ENCODE measurements at places on chromosomes 12 and 14. TPM values are rescaled to one million over a fixed set of nuclear protein-coding genes. Genes with fewer than 3 reads are reported as not detected.

FAM186B gene
- total RNA-seq: 0.13 TPM

NXPH4 gene
- 1.0 TPM for total RNA-seq

WSCD2 gene
- not detected for total RNA-seq

SPIC gene
- not detected for total RNA-seq

CLEC1B gene
- total RNA-seq: not detected

BDKRB2 gene
- 2.5 TPM for total RNA-seq

CLEC2B gene
- total RNA-seq: not detected

PARP11 gene
- 0.98 TPM for total RNA-seq

INHBE gene
- 3.9 TPM for total RNA-seq

Data from mesangial cell (primary cell).